ENCODE measurements at places on chromosomes 12 and 14. TPM values are rescaled to one million over a fixed set of nuclear protein-coding genes. Genes with fewer than 3 reads are reported as not detected.

Gene GPRC5A
- total RNA-seq: 9.4 TPM

DNA sequence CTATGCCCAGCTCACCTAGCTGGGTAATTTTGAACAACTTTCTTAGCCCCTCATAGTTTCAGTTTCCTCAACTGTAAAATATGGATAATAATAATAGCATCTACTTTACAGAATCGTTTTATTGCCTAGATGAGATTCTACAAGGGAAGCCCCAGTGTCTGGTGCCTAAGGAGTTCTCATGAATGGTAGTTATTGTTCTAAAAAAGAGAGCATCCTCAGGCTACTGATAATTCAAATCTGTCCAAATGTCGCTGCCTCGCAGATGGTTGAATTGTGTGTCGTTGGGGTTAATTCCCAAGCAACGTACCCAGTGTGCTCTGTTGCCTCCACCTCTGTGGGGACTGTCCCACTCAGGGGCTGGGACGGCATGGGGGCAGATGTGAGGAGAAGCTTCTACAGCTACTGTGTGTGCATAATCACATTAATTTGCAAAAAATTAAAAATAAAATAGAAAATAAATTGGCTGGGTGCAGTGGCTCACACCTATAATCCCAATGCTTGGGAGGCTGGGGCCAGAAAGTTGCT, 71.6 kb upstream of the CEP83 start:
- DNase-seq: peak; percentile 25

DNA sequence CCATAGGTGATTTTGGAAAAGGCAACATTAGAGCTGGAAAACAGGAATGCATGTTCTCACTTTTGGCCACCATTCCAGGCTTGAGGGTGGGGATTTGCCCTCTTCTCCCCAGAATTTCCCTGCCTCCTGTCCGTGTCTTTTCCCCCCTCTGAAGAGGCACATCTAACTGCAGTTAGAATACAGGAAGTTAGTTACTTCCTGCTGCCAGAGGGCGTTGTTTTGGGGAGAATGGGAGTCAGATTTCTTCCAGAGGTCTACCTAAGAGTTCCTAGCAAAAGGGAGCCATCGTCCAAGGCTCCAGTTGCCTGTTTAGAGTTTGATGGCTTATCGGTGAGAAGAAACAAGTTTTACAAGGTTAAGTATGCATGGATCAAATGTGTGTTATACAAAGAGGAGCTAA, 112.8 kb upstream of the IGF1 start:
- DNase-seq: no peak

GRCh38 chr14:102317564-102318248, 1.8 kb upstream of the ZNF839 start:
- DNase-seq: no peak

GRCh38 chr14:92958373-92959188, 35.6 kb downstream of the CHGA start:
- no peak for DNase-seq

DNA sequence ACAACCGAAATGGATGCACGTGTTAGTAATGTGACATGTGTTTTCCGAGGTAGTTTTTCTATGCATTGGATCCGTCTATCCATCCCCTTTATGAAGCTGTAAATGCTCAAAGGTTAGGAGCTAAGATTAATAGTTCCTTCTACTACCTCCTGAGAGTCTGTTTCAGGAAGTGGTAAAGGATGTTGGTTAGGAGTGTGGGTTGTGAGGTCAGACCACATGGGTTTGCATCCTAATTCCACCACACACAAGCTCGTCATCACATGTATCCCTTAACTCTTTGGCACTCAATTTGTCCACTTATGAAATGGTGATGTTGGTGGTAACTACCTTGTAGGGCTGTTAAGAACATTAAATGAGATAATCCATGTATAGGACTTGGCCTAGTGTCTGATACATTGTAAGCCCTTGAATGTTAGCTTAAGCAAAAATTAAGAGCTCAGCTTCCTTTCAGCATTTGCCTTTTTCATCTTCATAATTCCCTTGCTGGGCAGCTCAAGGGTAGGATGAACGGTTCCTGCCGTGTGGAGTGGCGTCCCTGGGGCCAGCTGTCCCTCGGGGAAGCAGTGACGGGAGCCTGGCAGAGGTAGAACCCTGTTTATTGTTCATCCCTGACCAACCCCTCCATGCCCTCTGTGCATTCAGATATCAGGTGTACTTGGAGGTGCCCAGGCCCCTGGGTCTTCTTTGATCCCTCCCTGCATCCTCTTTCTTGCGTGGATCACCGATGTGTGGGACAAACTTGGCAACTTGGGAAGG, 52.3 kb downstream of the TSPAN9 start:
- DNase-seq: no peak

DNA sequence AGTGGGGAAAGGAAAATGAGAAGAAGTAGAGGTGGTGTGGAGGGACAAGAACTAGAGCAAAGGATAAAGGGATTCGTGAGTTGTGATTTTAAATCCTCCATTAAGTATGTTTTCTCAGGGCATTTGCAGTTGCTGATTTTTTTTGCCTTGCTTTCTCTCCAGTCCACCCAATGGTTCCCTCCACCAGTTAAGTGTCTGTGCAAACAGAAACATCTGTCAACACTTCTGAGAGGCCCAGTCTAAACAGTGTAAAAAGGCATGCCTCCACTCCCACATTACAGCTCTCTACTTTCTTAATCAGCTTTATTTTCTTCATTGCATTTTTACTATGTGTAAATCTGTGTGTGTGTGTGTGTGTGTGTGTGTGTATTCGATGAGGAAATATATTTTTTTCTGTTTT, 141.2 kb downstream of the PPFIA2 start:
- DNase-seq: no peak

DNA sequence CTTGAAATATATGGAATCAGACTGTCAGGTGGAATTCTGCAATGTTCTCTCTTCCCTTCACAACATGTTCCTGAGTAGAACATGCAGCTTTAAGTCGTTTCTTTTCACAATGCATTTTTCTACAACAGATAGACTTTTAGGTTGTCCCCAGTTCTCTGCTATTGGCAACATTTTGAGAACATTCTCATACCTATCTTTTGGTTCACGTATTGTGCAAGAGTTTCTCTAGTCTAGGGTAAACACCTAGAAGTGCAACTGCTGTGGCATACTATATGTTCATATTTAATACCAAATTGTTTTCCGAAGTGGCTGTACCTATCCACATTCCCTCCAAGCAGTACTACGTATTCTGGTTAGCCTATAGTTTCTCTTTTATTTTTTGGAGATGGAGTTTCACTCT, 32.1 kb downstream of the PPTC7 start:
- no peak for DNase-seq

GRCh38 chr12:31371256-31371620, 45.3 kb upstream of the SINHCAF start:
- DNase-seq: no peak

Gene MAP3K9
- 23.9 TPM for total RNA-seq

DNA sequence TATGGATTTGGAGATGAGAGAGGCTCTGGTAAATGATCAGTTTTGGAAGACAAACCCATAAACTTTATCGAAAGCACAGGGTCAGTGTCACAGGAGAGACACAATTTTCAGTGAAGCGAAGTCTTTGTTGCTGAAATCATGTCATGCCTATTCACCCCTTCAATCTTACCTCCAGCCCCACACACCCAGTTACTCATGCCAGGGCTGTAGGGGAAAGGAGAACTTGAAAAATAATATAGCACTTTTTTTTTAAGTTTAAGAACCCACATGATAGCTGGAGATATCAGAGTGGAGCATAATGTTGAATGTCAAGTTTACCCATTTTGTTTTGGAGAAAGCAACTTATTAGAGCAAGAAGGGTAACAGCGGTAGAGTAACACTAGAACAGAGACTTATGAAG, 107.4 kb downstream of the SSPN start:
- no peak for DNase-seq

DNA sequence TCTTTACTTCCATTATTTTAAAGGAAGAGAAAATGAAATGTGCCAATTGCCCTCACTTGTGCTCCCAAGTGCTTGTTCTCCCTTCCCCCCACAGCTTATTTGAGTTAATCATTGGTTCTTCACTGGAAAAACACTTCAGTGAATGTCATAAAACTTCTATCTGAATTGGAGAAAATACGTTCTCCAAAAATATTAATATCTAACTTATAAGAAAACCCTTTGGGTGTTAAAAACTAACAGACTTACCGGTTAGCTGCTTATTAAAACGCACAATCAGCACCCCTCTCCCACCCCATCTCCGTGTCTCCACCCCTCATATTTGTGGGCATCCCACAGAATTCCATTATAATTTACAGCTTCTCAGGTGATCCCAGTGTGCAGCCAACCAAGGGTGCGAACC, 31.7 kb downstream of the PLEKHA5 start:
- DNase-seq: no peak

DNA sequence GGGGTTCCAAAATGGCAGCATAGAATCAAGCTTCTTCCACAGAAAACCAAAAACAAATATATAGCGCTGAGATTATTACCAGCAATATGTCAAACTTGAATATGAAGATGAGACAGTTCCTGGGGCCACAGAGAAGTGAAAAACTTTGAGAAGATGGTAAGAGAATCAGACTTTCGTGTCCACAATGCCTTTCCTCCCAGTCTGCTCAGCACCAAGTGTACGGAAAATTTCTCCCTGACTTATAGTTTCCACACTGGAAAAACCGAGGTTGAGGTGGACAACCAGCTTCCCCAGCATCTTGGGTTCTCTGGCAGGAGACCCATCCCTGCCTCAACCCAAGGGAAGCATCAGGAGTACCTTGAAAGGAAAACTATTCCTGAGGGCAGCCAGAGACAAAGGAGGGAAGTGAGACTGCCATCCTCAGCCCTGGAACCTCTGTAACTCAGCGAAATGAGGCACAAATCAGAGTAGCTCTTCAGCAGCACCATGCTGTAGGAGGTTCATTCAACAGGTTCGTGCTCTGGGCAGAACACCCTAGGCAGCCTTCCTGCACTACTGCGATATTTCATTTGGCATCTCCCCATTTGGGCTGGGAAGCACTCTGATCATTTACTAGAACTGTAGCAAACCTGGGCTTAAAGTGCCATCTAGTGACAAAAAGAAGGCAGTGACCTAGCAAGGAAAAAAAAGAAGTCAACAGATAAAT, 52.4 kb upstream of the CAPRIN2 start:
- no peak for DNase-seq

DNA sequence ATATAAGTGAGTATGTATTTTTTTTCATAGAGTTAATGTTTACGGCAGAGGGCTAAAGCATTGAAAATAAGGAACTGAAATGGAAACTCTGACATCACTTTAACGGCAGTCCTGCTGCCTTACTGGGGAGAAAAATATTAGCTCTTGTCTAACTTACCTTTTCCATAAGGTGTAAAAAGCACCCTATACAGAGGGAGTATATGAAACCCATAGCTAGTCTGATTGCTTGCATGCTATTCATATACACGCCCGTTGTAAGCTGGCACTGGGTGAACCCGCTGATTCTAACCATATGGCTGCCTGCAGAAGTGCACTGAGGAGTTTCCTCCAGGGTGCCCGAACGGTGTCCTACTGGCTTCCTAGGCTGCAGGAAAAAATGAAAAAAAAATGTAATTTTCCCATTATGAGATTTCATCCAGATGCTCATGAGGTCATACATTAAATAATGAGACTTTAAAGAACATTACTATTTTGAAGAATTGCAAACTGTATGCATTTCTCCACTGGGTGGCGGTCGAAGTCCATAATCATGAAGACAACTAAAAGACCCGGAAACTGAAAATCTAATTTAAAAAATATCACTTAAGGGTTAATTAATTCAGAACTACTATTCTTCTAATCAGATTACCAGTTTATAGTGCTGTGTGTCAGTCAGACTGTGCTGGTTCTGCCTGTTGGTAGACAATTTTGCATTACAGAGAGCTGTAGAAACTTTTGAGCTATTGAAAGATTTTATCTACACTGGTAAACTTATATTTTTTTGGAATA, 144.7 kb downstream of the ALX1 start:
- no peak for DNase-seq

GRCh38 chr12:26331960-26332359, 136.6 kb downstream of the SSPN start:
- DNase-seq: no peak

Gene NANOG
- total RNA-seq: not detected

DNA sequence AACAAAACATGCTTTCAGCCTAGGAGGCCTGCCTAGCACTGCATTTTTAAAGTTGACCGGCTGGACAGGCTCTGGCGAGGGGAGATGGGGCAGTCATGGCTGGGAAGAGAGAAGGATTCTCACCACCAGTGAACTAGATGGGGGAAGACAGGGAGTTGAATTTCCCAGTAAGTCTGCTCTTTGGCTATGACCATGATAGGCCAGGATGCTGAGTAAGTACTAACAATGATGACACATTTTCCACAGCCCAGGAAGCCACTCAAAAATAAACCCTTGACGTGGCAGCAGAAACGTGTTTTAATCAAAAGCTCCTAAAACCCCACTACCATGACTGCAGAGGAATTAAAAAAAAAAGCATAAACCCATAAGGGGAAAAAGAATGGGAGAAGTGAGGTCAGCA, 19.0 kb downstream of the KCTD10 start:
- no peak for DNase-seq

- no peak for DNase-seq
Observed at GRCh38 chr12:120368789-120369602, at the start of gene MSI1. Gene MSI1, minus strand, starts transcription at chr12:120369164. Its CDS starts 73 bp downstream, at chr12:120369091.

GRCh38 chr12:31007636-31008175, 66.0 kb upstream of the DDX11 start:
- DNase-seq: no peak

Gene PLA2G1B
- total RNA-seq: not detected

GRCh38 chr12:75476071-75476470, 4.5 kb upstream of the GLIPR1 start:
- DNase-seq: no peak

DNA sequence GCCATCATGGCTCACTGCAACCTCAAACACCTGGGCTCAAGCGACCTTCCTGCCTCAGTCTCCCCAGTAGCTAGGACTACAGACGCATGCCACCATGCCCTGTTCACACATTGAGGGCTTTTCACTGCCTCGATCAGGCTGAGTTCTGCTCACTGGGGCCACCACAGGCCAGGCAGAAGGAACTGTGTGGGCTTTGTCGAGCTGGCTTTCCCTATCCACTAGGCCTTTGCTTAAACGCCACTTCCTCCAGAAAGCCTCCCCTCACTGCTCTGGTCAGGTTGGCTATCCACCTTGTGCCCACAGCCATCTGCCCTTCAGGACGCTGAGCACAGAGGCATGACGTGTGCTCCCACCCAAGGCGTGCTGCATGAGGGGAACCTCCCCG, 45.2 kb downstream of the MLXIP start:
- DNase-seq: no peak

DNA sequence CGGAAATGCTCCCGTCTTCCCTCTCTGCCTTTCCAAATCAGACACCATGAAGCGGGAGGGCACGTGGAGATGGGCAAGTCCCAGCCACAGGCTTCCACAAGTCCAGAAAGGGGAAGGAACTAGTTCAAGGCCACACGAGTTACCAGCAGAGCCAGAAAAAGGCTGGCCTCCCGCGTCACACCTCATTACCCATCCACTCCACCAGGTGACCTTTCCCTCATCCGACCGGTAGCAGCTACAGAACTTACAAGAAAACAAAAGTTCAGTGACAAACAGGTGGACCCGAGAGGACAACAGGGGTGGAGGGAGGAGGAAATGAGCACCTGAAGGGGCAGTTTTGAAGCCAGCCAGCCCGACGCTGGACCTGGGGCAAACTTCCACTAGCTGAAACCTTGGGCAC, 46.9 kb downstream of the CHGA start:
- no peak for DNase-seq

Gene RPL10L
- not detected for total RNA-seq

GRCh38 chr14:55416866-55417265, 5.2 kb upstream of the ATG14 start:
- no peak for DNase-seq

Gene RD3L
- total RNA-seq: not detected

Data from lower leg skin (tissue), 4 donors.